Osteoblast (primary cell): ENCODE measurements at places on chromosomes 2 and 18. TPM values are rescaled to one million over a fixed set of nuclear protein-coding genes. Genes with fewer than 3 reads are reported as not detected.

GRCh38 chr2:7133521-7133920 is 216.3 kb downstream of the RNF144A start:
- no peak overlapping the region for H3K4me3 ChIP-seq
- no peak for DNase-seq
- H3K4me1 ChIP-seq, result no peaks in the 10 kb centered on the region
- no peak overlapping the region for H3K27ac ChIP-seq
- H3K27me3 ChIP-seq, result no peaks in the 10 kb centered on the region

DNA sequence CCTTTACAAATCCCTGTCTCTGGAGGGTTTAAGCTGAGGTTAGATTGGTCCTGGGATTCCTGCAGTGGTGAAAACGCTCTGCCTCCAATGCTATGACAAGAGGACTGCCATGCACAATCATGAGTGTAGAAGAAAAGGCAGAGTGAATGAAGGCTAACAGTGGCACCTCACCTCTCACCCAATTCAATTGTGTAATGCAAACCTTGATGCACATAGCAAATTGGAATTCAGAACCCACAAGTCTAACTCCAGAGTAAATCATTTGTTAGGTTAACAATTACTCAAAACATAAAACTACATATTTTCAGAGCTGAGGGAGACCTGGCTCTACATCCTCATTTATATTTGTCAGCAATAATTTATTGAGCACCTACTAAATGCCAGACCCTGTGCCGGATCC is 1.8 kb downstream of the TGFBRAP1 start:
- peak overlapping the region; percentile 59 for H3K27ac ChIP-seq
- peaks cover 64% of the 10 kb centered on the region for H3K4me1 ChIP-seq
- H3K36me3 ChIP-seq, result no peaks in the 10 kb centered on the region
- no peak for DNase-seq
- no peak overlapping the region for H3K4me3 ChIP-seq
- no peaks in the 10 kb centered on the region for H3K27me3 ChIP-seq

DNA sequence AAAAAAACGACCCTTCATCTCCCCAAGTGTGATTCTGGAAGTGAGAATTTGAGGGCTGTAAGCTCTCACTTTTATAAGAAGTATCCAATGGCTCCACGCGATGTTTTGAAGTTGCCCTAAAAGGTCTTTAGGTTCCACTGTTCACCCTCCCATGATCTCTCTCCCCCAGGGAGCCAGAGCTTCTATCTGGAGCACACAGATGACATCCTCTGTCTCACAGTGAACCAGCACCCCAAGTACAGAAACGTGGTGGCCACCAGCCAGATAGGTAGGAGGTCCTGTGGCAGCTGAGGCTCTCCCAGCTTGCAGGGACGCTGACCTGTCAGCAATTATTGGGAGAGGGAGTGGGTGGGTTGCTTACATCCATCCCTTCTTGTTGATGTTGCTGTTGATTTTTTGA is 97.8 kb downstream of the RTN4 start:
- no peak overlapping the region for H3K4me3 ChIP-seq
- DNase-seq, result no peak
- no peaks in the 10 kb centered on the region for H3K27me3 ChIP-seq
- peak overlapping the region; percentile 29 for H3K27ac ChIP-seq
- peaks cover 23% of the 10 kb centered on the region for H3K4me1 ChIP-seq

GLB1L gene
- 13.0 and 21.0 TPM in 2 replicates for total RNA-seq

KCNE4 gene
- 37.6 and 40.4 TPM in 2 replicates for total RNA-seq
